ENCODE measurements at places on chromosomes 6 and 20.

DNA sequence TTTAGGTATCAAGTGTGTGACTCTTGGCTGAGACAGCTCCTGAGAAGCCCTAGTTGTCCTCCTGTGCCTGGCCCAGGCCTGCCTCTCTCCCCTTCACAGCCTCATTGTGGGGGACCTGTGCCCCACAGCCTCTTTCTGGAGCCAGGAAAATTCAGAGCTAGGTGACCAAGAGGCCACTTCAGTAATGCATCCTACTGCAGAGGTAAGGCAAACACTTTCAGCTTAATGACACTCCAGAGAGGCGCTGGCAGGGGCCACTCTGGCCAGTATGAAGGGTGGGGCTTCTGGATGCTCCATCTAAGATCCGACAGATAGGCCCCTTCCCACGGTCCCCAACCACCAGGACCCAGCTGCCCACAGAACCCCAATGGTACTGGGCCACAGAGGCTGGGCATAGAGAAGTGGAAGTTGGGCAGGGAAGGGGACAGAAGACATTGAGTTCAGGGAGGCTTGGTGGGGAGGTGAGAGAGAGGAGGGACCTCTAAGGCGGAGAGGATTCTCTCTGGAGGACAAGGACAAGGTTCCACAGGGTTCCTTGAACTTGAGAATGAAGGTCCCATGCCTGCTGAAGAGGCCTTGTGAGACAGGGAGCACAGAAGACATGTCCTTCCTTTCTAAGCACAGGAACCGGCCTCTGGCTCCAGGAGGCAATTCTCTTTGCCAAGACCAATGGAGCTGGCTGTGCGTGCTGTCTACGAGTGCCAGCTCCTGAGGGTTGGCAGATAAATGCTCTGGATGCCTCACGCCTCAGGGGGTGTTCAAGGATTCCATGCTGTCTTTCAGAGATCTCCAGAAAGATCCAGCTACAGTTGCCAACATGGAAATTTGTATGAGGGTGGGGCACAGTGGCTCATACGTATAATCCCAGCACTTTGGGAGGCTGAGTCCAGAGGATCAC is 46.4 kb upstream of the TGM2 start:
- no peak overlapping the region for H3K27ac ChIP-seq
- DNase-seq = no peak
- no peak overlapping the region for H3K4me3 ChIP-seq
- H3K4me1 ChIP-seq = no peaks in the 10 kb centered on the region

DNA sequence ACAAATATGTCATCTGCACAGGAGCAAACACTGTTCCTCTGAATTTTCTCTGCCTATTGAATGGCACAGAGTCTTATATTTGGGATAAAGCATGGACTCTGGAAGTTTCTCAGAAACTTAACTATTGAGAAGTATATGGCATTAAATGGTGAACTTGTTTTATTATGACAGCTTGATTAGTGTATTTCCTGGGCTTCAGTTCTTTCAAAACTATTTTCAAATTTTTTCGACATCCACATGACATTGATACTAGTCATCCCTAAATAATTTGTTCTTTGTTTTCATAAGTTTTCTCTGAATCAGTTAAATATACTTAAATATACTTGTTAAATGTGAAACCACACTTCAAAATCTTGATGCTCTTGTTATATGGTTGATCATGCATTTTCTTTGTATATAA is 144.0 kb upstream of the TSHZ2 start:
- no peak overlapping the region for H3K27ac ChIP-seq
- no peak for DNase-seq
- no peak overlapping the region for H3K4me3 ChIP-seq

GRCh38 chr6:43728586-43728985 is 41.0 kb upstream of the MRPS18A start:
- DNase-seq = no peak
- no peak overlapping the region for H3K4me3 ChIP-seq
- H3K4me1 ChIP-seq = peaks cover 21% of the 10 kb centered on the region
- no peak overlapping the region for H3K27ac ChIP-seq

DNA sequence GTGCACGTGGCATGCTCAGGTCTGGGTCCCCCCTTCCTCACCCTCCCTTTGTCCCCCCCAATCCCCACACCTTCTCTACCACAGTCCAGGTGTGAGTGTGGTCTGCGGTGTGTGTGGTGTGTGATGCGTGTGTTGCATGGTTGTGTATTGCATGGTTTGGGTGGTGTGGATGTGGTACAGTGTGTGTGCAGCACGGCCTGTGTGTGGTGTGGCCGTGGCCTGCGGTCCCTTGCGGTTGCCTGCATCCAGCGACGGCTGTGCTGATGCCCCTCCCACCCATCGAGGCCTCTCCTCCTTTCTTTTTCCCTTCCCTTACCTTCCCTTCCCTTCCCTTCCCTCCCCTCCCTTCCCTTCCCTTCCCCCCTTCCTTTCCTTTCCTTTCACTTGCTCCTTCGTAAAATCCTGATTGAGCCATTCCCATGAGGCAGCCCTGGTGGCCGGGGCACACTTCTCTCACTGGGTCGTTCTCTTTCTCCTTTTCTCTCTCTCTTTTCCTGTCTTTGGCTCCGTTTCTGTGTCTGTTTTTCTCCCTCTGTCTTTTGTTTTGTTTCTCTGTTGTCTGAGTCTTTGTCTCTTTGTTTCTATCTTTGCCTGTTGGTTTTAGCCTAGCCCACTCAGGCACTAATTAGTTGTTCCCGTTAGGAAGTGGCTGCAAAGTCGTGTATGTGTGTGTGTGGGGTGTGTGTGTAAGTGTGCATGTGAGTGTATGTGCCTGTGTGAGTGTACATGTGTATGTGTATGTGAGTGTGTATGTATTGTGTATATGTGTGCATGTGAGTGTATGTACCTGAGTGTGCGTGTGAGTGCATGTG is 65.7 kb downstream of the SRC start:
- H3K4me3 ChIP-seq = peak overlapping the region; percentile 30
- DNase-seq = no peak
- H3K27me3 ChIP-seq = peaks cover 4% of the 10 kb centered on the region
- peaks cover 8% of the 10 kb centered on the region for H3K4me1 ChIP-seq
- no peak overlapping the region for H3K27ac ChIP-seq

DNA sequence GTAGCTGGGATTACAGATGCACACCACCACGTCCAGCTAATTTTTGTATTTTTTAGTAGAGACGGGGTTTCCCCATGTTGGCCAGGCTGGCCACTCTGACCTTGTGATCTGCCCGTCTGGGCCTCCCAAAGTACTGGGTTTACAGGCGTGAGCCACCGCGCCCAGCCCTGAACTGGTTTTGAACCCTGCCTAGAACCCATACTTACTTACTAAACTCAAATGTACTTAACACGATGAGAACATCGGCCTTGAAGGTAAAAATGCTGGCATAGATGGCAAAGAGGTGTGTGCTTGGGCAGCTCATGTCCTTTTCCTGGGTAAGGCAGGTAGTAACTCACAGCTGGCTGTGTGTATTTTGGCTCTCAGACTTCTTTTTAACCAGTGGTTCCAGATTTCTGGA is 3.2 kb upstream of the ARMC12 start:
- no peaks in the 10 kb centered on the region for H3K27me3 ChIP-seq
- H3K4me3 ChIP-seq = no peak overlapping the region
- H3K27ac ChIP-seq = no peak overlapping the region
- H3K36me3 ChIP-seq = no peaks in the 10 kb centered on the region

- no peak for DNase-seq
- no peaks in the 10 kb centered on the region for H3K27me3 ChIP-seq
- H3K36me3 ChIP-seq = no peaks in the 10 kb centered on the region
- H3K4me1 ChIP-seq = no peaks in the 10 kb centered on the region
Observed at GRCh38 chr20:10090588-10091166, 55.9 kb downstream of the ANKEF1 start.

DNA sequence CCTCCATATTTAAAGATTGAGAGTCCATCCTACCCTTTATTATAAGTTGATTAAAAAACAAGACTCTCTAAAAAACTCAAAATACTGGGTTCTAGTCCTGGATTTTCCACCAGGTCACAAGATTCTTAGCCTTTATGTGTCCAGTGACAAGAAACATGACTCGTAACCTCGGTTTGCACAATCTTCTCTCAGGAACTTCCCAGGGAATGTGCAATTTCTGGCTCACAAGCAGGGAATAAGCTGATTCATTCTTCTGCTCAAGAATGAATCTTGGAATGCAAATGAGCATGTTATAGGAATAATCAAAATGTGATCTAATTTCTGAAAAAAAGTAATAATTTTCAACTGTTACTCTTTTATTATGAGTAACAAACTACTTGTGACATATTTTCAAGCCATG is 45.1 kb downstream of the OGFRL1 start:
- DNase-seq = no peak
- H3K4me1 ChIP-seq = no peaks in the 10 kb centered on the region
- H3K36me3 ChIP-seq = no peaks in the 10 kb centered on the region
- no peak overlapping the region for H3K27ac ChIP-seq

- no peaks in the 10 kb centered on the region for H3K4me1 ChIP-seq
- no peak for DNase-seq
- H3K4me3 ChIP-seq = no peak overlapping the region
Observed at GRCh38 chr20:9071976-9072726, 3.3 kb downstream of the PLCB4 start.

GRCh38 chr6:19479551-19479950 is 357.6 kb upstream of the ID4 start:
- no peak overlapping the region for H3K4me3 ChIP-seq
- no peaks in the 10 kb centered on the region for H3K36me3 ChIP-seq
- DNase-seq = no peak
- no peaks in the 10 kb centered on the region for H3K27me3 ChIP-seq
- H3K27ac ChIP-seq = no peak overlapping the region
- H3K4me1 ChIP-seq = no peaks in the 10 kb centered on the region

GRCh38 chr6:150118627-150119026 is 24.2 kb upstream of the PPP1R14C start:
- no peak overlapping the region for H3K27ac ChIP-seq
- H3K27me3 ChIP-seq = no peaks in the 10 kb centered on the region
- H3K4me1 ChIP-seq = no peaks in the 10 kb centered on the region
- DNase-seq = no peak
- H3K4me3 ChIP-seq = no peak overlapping the region
- no peaks in the 10 kb centered on the region for H3K36me3 ChIP-seq

- H3K36me3 ChIP-seq = no peaks in the 10 kb centered on the region
- H3K27ac ChIP-seq = no peak overlapping the region
- H3K27me3 ChIP-seq = no peaks in the 10 kb centered on the region
- H3K4me3 ChIP-seq = peak overlapping the region; percentile 31
- peaks cover 19% of the 10 kb centered on the region for H3K4me1 ChIP-seq
Observed at GRCh38 chr6:26360451-26361416, 4.3 kb upstream of the BTN3A2 start.

- no peak overlapping the region for H3K27ac ChIP-seq
- no peak for DNase-seq
- no peaks in the 10 kb centered on the region for H3K27me3 ChIP-seq
- H3K4me1 ChIP-seq = no peaks in the 10 kb centered on the region
- H3K4me3 ChIP-seq = no peak overlapping the region
- no peaks in the 10 kb centered on the region for H3K36me3 ChIP-seq
Observed at GRCh38 chr20:9543214-9543613, 28.8 kb downstream of the LAMP5 start.

GRCh38 chr6:113718588-113718987 is 138.6 kb upstream of the MARCKS start:
- no peak overlapping the region for H3K27ac ChIP-seq
- no peaks in the 10 kb centered on the region for H3K36me3 ChIP-seq
- no peak overlapping the region for H3K4me3 ChIP-seq
- no peak for DNase-seq
- no peaks in the 10 kb centered on the region for H3K27me3 ChIP-seq

GRCh38 chr6:19337101-19337500 is 500.1 kb upstream of the ID4 start:
- H3K27me3 ChIP-seq = no peaks in the 10 kb centered on the region
- no peak overlapping the region for H3K4me3 ChIP-seq
- no peaks in the 10 kb centered on the region for H3K36me3 ChIP-seq
- H3K4me1 ChIP-seq = no peaks in the 10 kb centered on the region
- no peak overlapping the region for H3K27ac ChIP-seq

DNA sequence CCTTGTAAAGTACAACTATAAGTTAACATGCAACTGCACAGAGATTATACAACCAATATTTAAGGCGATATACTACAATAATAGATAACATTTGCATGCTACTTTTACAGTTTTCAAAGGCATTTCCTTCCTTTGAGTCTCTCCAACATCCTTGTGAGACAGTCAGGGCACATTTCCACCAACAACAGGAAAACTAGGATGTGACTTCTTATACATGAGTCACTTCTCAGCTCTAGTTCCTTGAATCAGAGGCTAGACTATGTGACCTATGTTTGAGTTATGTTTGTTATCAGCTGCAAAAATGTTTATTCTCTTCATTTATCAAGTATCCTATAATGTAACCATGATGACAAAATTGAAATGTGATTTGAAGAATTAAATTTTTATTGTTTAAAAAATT is 51.7 kb upstream of the TFAP2D start:
- no peaks in the 10 kb centered on the region for H3K4me1 ChIP-seq
- H3K27ac ChIP-seq = no peak overlapping the region
- no peaks in the 10 kb centered on the region for H3K27me3 ChIP-seq

- no peaks in the 10 kb centered on the region for H3K4me1 ChIP-seq
- H3K36me3 ChIP-seq = no peaks in the 10 kb centered on the region
- H3K27me3 ChIP-seq = no peaks in the 10 kb centered on the region
- H3K27ac ChIP-seq = no peak overlapping the region
- no peak overlapping the region for H3K4me3 ChIP-seq
Observed at GRCh38 chr6:44037847-44038542, 89.3 kb downstream of the MRPL14 start.

DNA sequence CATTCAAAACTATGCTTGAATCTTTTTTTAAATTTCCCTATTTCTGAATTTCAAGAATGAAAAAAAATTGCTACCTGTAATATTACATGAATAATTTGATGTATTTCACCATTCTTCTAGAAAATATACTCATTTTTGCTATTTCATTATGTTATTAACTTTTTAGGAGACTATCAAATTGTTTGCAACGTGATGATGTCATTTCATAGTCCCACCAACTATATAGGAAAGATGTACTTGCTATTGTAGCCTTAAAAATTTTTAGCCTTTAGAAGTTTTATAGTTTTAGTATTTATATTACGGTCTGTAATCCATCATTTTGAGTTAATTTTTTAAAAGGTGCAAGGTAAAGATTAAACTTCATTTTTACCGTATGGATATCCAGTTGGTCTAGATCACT is 81.4 kb upstream of the AHI1 start:
- H3K27ac ChIP-seq = no peak overlapping the region
- H3K4me1 ChIP-seq = no peaks in the 10 kb centered on the region
- H3K36me3 ChIP-seq = no peaks in the 10 kb centered on the region
- H3K4me3 ChIP-seq = no peak overlapping the region
- no peak for DNase-seq

All from effector memory CD4-positive, alpha-beta T cell (primary cell).